ACHN (cell line): ENCODE measurements at places on chromosomes 2 and 18.

DNA sequence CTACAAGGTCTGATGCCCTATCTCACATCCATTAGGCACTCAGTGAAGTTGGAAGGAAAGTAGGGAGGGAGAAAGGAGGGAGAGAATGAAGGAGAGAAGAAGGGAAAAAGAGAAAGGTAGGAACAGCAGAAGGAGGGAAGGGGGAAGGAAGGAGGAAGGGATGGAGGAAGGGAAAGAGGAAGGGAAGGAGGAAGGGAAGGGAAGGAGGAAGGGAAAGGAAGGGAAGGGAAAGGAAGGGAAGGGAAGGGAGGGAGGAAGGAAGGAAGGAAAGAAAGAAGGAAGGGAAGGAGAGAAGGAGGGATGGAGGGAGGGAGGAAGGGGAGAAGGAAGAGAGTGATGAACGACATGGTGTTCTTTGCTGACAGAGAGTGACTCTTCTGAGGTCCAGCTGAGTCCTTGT, 468.9 kb upstream of the MYT1L start:
- no peak for DNase-seq

- no peak for DNase-seq
These were observed 357.1 kb downstream of the SOCS6 start for GRCh38 chr18:70645971-70646370.

DNA sequence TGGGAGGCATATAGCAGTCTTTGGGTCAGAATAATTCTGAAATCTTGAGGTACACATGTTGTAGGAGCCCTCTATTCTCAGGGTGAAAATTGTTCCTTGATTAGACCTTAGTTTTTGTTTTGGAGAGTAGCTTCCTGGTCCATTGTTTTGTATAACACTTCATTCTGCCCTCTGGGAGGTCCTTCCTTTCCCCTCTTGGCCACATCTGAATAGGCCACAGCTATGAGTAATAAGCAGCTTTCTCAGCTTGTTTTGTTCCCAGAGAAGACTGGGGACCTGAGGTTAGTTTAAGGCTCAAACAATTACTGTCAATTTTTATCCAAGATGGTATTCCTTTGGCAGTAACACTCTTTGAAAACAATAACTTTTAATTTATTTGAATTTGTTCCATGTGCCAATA, 72.6 kb upstream of the NOL4 start:
- no peak for DNase-seq

- DNase-seq: no peak
These were observed 115.0 kb upstream of the CDCA7 start for GRCh38 chr2:173239644-173240043.

DNA sequence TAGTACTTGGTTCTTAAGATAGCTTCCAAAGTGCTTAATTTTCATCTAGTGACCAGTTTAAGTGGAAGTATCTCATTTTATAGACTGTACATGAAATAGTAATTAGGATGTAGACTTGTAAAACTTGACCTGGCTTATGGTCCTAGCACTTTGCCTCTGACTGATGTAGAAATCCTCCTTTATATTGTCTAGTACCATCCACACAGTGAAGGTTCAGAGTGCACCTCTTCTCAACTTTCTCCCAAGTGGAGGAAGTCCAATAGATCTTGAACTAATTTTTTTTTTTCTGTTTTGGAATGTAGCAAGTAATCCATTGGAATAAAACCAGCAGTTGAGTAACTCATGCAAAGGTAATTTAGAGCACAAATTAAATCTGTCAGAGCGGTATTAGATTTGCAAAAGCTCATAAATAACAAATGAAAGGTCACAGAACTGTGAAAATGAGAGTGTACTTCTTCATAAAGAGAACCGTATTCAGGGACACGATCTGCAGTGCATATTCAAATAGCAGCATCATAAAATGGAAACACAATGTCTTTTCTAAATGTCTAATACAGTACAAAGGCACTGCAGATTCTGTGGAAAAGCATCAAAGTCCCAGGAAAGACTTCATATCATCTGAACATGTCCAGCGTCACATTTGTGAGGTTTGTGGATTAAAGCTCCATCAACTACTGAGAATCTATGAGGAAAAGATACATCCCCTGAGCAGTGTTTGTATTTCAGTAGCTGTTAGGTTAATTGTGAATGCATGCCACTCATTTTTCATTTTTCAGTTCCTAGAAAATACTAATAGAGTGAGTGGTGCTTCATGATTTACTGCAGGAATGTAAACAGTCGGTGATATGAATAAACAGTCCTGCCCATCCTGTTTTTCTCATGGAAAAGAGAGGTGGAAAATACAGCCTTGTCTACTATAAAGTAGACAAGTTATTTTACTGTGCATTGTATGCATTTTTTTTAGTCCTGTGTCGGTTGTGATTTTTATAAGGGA, 100.7 kb downstream of the LYPD6 start:
- DNase-seq: no peak

GRCh38 chr2:112811841-112812306, 24.7 kb downstream of the IL1B start:
- no peak for DNase-seq

- no peak for DNase-seq
These were observed 96.5 kb upstream of the CELF4 start for GRCh38 chr18:37662099-37662498.

- DNase-seq: no peak
These were observed 151.7 kb upstream of the ITGA4 start for GRCh38 chr2:181305301-181306123.

DNA sequence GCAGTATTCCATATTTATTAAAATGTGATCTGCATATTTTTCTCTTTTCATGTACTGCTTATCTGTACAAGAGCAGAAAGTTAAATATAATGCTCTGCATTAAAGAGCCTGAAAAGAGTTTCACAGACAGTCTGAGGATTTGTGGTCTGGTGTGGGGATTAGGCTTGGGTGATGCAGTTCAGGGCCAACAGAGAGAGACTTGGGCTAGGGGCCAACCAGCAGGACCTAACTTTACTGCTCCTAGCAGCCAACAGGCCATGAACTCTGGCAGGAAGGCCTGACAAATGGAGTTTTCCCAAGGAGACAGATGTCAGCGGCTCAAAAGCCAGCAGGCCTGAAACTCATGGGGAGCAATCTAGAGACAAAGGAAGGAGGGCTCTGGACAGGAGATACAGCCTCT, 169.6 kb downstream of the LRRTM1 start:
- DNase-seq: no peak

DNA sequence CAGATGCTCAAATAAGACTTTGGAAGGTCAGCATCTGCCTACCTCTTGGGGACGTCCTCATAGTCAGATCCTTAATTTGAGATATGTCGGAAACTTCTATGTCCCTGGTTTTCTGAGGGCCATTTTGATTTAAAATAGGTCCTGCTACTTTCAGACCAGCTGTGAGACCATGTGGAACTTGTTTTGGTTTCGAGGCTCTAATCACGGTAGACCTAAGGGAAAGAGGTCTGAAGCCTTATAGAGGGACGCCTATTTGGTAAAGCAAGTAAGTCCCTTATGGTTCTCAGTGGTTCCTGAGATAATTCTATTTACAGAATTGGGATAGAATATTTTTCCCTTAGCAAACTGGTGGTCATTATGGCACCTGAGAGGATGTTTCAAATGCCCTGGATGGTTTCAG, 75.1 kb downstream of the RFTN2 start:
- DNase-seq: no peak

DNA sequence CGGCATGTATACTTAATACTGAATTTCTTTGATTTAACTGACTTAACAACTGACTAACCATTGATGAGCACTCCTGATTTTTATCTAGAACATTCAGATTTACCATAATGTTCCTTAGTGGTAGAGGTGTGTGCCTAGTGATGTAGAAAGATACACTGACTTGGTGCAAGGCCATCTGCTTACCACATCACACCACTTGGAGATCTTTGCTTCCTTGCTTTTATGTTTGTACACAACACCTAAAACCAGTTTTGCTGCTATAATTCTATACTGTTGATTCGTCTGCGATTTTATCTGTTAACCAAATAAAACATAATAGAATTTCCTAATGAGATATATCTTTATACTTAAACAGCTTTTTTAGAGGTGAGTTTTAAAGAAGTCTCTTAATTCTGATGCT, 3.9 kb upstream of the FARP2 start:
- no peak for DNase-seq

DNA sequence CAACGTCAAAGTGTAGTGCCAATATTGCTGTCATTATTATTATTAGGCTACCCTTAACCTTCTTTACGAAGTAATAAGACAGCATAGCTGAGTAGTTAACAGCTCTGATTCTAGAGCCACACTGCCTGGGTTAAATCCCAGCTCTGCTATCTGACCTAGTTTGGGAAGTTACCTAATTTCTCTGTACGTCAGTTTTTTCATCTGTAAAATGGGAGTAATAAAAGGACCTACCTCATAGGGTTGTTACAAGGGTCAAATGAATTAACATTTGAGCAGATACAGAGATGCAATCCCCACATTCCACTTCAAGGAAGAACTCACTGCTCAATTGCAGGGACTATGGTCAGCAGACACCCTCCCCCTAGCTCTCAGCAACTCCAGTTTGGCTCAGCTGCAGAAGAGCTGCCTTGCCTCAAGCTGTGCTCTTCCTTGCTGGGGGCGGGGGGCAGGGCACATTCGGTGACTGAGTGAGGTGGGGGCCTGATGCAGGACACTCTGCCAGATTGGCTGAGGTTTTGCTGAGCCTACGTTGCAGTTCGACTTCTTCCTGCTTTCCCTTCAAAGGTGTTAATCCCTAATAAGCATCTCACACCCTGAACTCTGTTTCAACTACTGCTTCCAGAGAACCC, 11.0 kb upstream of the LGALSL start:
- no peak for DNase-seq

DNA sequence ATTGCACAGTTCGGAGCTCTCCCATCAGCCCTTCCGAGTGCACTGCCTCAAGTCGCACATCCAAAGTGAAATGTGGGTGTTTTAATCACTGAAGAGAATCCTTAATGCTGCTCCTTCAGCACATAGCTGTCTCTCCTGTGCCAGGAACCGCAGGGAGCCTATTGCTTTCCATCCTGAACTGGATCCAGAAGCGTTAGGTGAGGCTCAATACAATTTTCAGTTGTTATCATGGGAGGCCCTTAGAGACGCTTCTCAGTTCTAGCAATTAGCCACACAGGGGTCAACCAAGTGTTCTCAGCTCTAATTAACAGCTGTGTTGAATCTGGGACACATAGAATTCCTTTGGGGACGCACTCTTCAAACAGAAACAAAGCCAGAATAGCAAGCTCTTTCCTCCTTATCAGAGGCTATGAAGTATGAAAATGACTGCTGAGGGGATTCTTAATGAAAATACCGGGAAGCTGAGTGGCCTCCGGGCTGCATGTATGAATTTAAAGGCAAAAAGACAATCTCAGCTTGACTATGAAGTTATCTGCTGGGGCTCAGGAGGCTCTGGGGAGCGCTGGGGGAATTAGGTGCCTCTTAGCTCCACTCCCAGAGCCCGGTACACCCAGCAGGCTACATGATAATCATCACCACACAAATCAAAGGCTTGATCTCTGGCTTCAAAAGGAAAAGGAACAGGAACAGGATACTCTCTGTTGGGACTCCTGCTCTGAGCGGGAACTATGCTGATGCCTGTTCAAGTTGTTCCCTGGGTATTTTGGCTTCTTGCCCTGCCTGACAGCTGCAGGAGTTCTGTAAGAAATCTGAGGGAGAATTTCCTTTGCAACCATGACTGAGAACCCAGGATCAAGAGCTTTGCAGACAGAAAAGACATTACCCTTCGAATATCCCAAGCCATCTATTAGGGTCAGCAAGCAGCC, 55.4 kb upstream of the NCOA1 start:
- no peak for DNase-seq

- no peak for DNase-seq
These were observed 29.0 kb upstream of the TNS1 start for GRCh38 chr2:218031771-218032257.

DNA sequence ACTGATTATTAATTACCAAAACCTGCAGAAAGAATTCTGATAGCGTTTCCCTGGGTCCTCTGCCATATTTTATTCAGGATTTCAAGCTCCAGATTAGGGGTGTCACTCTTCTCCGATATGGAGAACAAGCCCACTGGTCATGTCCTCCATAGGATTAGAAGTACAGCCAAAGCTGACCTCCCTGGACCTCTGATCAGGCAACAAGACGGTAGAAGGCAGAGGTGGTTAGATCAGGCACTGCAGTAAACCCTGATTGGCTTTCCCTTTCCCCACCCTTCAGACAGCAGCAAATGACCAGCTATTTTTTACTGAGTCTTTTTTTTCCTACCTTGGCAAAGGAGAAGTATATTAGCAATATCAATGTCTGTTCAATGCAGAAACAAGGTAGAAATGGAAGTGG, 37.7 kb downstream of the SPC25 start:
- no peak for DNase-seq

- DNase-seq: peak; percentile 51
These were observed 1.1 kb downstream of the AFTPH start for GRCh38 chr2:64525317-64525613.

DNA sequence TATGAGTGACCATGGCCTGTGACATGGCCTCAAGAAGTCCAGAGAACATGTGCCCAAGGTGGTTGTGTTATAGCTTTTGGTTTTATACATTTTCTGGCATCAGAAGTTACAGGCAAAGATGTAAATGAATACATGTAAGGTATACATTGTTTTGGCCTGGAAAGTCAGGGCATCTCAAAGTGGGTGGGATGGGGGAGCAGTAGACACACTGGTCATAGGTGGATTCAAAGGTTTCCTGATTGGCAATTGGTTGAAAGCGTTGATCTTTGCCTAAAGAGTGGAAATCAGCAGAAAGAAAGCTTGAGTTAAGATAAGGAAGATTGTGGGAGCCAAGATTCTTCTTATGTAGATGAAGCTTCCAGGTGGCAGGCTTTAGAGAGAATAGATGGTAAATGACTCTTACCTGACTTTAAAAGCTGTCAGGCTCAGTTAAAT, 62.1 kb upstream of the DYNAP start:
- no peak for DNase-seq

DNA sequence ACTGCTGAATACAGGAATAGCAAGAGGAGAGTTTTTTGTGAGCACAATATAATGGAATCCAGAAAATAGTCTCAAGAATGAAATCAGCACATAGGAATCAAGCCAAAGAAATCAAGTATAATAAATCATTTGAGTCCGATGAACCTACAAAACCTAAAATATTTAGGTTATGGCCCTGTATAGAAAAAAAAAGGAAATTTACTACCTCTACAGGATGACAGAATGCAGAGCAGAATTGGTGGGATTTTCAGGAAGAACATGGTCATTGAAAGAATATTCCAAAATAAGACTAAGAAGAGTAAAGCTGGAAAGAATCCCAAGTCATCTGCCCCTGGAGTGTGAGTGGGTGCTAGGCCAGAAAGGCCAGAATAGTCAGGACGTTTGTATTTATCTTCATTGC, 1041.2 kb upstream of the CDH2 start:
- DNase-seq: no peak

- no peak for DNase-seq
These were observed 110.0 kb downstream of the CDH20 start for GRCh38 chr18:61443081-61443725.
